ENCODE measurements at places on chromosomes 6 and 20.

GRCh38 chr6:57075092-57075491, 14.9 kb upstream of the ZNF451 start:
- no peak for DNase-seq

GRCh38 chr6:4388675-4389074, 253.3 kb upstream of the ECI2 start:
- peak; percentile 88 for DNase-seq

DNA sequence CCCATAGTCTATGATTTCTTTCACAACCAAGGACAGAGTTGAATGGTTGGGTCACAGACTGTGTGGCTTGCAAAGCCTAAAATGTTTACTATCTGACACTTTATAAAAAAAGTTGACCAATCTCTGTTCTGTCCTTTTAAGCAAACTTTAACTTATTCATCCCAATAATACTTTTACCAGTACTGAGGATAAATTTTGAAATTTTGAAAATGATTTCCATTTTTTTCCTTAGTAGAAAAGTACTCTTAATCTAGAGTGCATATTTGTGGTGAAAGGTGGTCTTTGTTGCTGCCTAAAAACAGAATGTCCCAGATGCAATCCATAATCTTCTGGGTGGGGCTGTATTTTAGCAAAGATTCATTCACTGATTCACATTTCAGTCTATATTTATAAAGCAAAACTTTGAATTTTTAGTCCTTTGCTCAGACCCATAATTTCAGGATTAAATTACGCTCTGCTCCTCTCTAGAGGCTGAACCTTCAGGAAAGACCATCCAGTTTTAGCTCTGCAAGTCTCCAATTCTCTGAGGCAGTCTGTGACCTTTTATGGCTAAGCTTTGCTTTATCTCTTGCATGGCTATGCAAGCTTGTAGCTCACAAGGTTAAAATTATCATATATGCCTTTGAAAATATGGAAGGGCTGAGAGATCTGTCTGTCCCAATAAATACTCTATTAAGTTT, 573.5 kb downstream of the COL12A1 start:
- DNase-seq, result no peak

- DNase-seq, result no peak
These were observed 64.0 kb downstream of the ARHGAP18 start for GRCh38 chr6:129645830-129646579.

DNA sequence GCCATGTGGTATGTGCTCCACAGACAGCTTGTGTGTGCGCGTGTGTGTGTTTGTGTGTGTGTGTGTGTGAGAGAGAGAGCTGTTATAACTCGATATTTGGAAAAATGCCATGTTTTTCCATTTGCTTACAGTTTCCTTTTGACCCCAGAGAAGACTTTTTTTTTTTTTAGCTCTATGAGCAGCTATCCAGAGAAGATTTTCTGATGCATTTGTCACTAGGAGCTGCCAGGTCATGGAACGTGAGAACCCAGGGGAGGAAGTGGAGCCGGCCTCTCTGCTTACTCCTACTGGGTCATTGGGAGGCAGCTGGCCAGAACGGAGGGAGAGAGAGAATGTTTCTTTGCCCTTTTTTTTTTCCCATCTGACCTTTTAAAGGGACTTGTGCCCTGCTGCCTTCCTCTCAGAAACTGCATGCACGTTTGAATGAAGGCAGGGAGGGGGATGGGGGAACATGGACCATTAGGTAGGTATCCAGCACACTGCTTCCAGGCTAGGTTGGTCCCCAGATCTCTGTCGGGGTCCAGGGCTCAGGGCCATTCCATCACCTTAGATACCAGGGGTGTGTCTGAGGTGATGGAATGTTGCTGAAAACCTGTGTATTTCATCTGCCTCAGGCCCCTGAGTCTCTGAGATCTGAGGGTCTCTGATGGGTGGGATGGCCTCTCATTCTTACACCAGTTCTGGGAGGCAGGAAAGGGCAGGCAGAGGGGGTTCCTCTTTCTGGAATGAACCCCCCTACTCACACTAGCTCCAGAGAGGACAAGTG, 11.2 kb upstream of the MRPS18A start:
- peak; percentile 57 for DNase-seq

- no peak for DNase-seq
These were observed 9.7 kb upstream of the CCR6 start for GRCh38 chr6:167113047-167113754.

DNA sequence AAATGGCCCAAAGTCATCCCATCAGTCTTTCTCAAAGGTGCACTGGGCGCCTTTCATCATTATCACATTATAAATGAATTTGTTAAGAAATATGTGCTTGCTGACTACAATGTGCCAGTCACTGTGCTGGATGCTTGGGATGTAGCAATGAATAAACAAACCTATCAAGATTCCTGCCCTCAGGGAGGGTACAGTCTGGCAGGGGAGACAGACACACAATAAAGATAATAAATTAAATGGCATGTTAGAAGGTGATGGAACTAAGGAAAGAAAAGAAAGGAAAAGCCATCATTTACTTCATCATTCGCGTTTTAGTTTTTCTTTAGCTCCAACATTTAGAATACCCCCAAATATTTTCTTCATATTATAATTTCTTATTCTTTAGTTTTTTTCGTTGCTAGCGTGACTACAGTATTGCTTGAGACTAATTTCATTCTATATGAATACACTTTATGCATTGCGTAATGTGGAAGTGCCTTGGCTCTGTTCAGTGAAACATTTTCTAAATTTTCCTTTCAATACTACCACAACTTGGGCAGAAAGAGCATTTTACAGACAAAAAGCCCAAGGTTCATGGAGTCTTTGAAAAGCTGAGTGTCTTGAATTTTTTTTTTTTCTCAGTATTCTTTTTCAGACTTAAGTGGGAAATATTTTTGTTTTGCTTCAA, 48.7 kb upstream of the CITED2 start:
- no peak for DNase-seq

GRCh38 chr20:56278196-56278595, 29.7 kb downstream of the MC3R start:
- no peak for DNase-seq

DNA sequence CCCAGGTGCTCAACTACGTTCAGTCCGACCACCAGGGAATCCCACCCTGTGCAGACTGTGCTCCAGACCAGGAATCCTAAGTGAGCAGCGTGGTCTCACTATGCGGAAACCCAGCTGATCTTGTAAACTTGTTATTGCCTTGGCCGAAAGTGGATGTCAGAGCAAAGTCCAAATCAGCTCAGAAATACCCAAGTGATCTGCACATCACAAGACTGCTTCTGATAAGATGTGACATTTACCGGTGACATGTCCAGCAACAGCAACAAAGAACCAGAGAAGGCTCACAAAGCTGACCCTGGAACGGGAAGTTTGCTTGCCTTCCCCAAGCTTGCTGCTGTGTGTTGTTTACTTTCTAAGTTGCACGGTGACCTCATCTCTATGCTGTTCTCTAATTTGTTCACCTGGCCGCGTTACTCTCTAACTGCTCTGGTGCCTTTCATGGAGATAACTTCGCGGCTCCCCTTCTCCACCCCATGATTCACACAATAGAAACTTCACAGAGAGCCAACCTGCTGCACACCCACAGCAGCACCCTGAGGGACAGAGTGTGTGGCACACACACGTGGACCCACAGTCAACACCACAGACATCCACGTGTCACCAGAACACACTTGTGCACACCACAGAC, 1.7 kb downstream of the BNIP5 start:
- no peak for DNase-seq

DNA sequence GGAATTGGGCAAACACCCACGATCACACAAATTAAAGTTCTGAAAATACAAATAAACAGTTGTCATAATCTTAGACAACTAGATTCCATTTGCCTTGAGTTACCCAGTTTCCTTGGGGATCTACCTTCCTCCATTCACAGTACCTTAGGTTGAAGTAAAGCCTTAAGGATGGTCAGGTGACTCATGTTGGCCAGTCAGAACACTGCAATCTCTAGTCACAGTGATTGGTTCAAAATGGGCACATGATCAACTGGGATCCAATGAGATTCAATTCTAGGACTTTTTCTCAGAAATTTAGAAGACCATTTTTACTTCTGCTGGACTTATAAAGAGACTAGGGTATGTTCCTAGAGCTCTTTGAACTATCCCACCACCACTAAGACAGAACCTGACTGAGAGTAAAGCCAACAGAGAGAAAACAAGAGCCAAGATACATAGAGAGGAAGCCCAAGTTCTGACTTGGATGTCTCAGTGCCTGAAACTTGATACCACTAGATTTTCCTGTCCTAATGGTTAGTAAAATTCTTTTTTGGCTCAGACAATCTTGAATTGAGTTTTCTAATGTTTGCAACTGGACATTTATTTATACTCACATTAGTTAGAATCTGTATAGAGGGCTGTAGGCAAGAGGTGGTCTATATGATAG, 8.6 kb upstream of the CLIC5 start:
- DNase-seq, result no peak

DNA sequence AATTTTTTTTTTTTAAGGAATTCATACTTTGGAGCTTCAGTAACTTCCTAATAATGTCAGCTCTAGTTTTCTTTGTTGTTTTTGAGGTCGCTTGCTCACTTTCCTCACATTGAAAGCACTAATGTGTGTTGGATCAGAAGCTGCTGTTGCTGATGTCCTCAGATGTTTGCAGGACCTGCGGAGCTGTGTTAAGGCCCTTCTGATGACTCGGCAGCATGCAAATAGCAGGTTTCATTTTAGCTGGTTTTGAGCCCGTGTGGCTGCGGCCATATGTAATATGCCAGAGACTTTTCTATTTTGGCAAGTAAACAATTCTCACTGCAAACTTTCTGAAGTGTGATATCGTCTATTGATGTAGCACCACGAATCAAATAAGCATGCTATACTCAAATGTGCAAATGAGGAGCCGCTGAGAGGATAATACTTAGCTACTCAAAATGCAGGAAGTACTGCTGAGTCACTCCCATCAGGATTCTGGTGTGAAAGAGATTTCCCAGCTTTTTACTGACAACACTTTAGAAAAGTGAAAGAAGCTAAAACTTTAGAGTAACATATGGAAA, 187.8 kb downstream of the SASH1 start:
- DNase-seq, result no peak

- peak; percentile 90 for DNase-seq
These were observed 93.3 kb upstream of the RNF24 start for GRCh38 chr20:4108495-4109306.

DNA sequence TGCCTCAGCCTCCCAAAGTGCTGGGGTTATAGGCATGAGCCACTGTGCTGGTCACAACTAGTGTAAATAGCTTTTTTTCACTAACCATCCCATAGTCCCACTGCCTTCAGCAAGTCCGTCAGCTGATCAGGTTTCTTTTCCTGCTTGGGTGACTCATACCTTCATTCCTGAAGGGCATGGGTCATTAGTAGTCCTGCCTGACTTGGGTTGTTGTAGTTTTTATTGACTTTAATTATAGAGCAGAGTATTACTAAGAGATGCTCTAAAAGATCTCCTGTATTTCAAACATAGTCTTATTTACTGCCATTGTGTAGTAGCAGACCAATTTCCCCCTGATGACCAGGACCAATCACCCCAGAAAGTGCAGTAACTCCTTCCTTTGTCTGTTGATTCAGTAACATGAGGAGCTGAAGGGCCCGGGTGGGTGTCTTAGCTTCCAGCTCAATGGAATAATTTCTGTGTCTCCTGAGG, 25.8 kb downstream of the HLA-C start:
- DNase-seq, result peak; percentile 91

- DNase-seq, result no peak
These were observed 16.3 kb downstream of the NCOA5 start for GRCh38 chr20:46073443-46073842.

- DNase-seq, result no peak
These were observed 41.9 kb downstream of the EYA2 start for GRCh38 chr20:46936415-46937156.

DNA sequence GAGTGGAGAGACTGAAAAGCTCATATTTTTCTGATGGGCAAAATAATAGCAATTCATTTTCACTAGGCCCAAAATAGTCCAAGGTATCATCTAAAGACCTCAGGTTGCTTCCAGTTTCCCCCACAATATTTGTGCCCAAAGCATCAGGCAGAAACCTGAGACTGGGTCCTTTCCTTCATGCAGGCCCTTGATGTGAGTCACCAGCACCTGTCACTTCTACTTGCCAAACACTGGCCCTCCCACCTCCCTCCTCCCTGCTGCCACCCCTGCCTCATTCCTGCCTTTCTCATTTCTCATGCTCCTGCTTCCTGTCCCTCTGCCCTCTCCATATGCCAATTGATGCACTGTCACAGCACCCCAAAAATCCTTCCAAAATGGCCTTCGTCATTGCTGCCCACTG, 230.4 kb upstream of the CST7 start:
- peak; percentile 57 for DNase-seq

DNA sequence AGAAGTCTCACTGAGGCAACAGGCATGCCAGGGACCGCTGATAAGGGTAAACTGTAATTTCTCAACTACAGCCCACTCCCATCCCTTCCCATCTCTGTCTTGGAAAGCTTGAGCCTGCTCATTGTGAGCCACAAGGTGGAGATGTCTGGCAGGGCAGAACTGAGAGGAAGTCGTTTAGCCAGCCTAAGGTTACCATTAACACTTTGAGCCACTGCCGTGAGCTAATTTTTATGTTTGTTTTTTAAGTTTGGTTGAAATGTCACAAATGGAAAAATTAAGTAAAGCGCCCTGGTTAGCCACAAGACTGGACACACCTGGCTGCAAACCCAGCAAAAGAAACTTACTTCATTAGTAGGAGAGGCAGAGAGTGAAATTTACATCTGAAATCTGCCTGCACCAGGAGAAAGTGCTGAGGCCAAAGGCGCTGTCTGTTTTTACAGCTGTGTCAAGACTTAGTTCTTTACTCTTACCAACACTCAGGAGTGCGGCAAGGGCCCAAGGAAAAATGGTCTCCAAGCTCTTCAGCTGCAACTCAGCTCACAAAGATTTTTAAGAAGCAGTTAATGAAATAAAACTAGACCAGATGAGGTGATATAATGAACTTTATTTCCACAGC, 50.0 kb upstream of the FAM83C start:
- DNase-seq, result no peak

GRCh38 chr6:43575105-43575771, 600 bp downstream of the XPO5 start:
- DNase-seq, result peak; percentile 76

DNA sequence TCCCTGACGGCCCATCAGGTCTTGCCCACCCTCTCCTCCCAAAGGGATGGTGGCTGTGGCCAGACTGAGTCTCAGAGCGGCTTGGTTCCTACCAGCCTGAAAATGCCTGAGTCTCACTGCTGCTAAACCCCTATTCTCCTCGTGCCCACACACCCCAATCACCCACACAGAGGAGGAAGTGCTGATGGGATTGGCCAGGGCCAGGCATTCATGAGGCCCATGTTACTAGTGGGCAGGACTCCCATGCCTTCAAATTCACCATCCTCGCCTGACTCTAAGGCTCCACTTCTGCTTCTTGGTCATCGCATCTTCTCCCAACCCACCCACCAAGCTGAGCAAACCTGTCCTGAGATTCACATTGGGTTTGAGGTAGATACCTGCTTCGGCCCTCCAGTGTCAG, 80.1 kb upstream of the CST7 start:
- DNase-seq, result no peak

- DNase-seq, result no peak
These were observed 31.3 kb downstream of the BICRAL start for GRCh38 chr6:42813074-42813645.

Measured in islet precursor cell (in vitro differentiated cells).